ENCODE measurements at places on chromosomes 6 and 20.
A peak's percentile ranks its signal among the peaks of the same experiment; 100 is the strongest.

DNA sequence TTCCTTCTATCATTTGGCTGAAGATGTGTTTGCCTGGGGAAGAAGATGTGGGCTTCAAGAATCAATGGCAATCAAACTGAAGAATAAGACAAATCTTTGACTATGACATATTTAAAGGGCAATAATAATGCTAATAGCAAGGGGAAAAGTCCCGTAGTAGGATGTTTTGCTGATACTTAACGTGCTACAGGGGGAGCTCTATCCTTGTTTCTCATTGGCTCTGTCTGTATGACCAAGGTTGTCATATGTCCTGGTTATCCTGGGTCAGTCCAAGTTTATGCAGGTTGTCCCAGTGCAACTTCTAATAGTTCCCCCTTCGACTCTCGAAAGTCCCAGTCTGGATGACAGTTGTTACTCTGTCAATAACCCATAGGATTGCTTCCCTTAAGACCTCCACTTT lies 321.3 kb downstream of the DHX35 start:
- no peak for DNase-seq

DNA sequence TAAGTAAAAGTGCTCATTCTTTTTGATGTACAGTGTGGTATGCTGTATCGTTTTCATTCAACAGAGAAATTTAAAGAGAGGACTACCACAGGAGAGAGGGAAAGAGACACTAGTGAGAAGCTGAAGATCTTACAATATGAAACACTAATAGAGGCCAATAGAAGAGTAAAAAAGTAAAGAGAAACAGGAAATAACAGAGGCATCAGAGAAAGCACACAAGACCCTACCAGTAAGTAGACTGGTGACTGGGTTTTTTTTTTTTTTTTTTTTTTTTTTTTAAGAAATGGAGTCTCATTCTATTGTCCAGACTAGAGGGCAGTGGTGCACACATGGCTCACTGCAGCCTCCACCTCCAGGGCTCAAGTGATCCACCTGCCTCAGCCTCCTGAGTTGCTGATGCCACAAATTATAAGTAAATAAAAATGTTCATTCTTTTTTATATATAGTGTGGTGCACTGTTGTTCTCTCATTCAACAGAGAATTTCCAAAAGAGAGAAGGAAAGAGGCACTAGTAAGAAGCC lies 18.8 kb downstream of the ELOVL4 start:
- DNase-seq: no peak

GRCh38 chr6:149990212-149990660 lies 26.5 kb downstream of the ULBP1 start:
- no peak for DNase-seq

- no peak for DNase-seq
These were observed 187.4 kb upstream of the JARID2 start for GRCh38 chr6:15058200-15059061.

DNA sequence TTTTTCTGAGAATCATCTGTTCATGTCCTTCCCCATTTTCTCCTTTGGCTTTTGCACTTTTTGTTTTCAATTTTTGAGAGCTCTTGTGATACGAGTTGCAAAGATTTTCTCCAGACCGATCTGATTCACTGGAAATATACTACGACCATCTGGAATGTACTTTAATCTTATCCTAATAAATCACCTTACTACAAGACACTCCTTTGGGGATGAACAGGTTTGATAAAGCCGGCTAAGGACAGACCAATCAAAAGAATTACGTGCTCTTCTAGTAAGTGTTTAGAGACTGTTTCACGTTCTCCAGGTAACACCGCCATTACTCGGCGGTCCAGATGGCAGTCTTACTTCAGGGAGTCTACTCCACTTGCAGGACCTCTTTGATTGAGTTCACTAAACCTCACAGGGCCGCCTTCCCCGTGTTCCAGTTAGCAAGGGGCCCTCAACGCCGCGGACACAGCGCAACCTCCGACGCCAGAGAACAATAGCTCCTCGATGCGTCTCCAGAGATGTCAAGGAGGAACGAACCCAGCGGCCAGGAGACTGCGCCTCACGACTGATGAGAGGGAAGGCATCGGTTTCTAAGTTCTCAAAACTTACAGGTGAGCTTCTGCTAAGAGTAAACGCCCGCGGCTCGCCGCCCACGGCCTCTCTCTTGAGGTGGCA lies 920 bp upstream of the WTAP start:
- no peak for DNase-seq

- DNase-seq: no peak
These were observed 7.2 kb downstream of the KIF16B start for GRCh38 chr20:16566080-16566479.

GRCh38 chr6:13004601-13005000 lies 288.0 kb downstream of the PHACTR1 start:
- no peak for DNase-seq

DNA sequence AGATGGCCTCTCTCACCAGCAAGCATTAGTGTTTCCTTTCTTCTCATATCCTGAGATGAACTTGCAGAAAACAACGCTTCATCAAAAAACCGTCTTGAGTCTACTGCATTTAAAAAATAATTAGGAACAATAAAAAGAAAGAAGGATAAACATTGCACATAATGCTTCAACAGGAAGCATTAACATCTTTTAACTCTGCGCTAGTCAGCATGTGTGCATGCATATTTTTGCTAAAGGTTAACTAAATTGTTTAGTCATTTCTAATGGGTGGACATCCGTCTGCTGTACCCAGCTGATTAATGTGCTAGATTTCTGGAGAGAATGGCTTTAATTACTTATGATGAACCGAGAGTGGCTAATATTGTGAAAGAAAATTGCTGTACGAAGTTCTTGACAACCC lies 349.3 kb downstream of the SOX4 start:
- DNase-seq: peak; percentile 56

- no peak for DNase-seq
These were observed 78.5 kb downstream of the TMEM242 start for GRCh38 chr6:157244780-157245179.
